ENCODE measurements at places on chromosomes 16 and 17.

DNA sequence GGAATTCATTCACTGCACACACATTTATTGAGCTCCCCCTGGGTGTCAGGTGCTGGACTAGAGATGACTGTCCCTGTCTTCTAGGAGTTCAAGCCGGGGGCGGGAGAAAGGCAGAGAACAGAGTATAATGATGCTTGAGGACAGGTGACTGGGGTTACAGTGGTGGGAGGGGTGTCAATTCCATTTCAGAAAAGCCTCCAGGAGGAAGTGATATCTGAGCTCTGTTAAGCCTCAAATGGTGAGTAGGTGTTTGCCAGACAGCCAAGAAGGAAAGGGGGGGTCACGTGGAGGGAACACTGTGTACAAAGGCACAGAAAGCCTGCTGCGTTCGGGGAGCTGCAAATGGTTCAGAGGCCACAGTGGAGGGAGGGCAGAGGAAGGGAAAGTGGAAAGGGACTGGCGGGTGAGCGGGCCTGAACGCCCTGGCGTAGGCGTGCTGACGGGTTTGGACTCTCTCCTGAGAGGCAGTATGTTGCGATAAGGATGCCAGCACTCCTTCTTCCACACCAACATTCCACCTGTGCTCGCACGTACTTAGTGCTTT, 9.7 kb upstream of the NXPH3 start:
- DNase-seq = peak; percentile 49

- no peak for DNase-seq
Measured at GRCh38 chr16:78230832-78231231, 131.4 kb downstream of the WWOX start.

GRCh38 chr16:2966043-2966807, 2.1 kb downstream of the KREMEN2 start:
- DNase-seq = no peak

GRCh38 chr17:42414704-42415409, 8.2 kb downstream of the CAVIN1 start:
- DNase-seq = no peak

DNA sequence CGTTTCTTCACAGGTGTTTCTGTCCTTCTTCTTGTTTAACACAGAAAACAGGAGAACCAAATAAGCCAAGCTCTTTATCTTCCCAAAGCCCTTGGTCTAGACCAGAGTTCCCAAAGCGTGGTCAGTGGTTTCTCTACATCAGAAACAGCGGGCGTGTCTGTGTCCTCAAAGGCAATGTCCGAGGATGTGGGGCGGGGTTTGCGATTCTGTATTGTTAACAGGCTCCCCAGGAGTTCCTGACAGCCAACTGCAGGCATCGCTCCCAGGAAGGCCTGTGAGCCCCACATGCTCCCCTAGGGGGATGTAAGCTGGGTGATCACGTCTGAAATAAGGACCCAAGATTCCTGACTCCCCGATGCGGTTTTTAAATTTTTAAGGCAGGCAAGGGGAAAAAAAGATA, 28.4 kb upstream of the SLC25A19 start:
- DNase-seq = no peak

DNA sequence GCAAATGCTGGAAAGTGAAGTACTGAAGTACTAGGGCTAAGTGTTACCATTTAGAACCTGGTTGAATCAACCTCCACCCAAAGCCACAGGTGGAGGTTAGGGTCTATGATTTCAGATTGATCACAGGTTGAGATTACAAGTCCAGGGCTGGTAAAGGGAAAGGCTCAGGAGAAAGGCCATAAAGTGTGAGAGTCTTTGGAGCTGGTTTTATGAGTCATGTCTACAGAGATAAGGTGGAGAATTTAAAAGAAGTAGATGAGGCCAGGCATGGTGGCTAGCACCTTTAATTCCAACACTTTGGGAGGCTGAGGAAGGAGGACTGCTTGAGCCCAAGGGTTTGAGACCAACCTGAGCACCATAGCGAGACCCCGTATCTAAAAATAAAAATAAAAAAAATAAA, 221.7 kb upstream of the CDH11 start:
- DNase-seq = no peak

DNA sequence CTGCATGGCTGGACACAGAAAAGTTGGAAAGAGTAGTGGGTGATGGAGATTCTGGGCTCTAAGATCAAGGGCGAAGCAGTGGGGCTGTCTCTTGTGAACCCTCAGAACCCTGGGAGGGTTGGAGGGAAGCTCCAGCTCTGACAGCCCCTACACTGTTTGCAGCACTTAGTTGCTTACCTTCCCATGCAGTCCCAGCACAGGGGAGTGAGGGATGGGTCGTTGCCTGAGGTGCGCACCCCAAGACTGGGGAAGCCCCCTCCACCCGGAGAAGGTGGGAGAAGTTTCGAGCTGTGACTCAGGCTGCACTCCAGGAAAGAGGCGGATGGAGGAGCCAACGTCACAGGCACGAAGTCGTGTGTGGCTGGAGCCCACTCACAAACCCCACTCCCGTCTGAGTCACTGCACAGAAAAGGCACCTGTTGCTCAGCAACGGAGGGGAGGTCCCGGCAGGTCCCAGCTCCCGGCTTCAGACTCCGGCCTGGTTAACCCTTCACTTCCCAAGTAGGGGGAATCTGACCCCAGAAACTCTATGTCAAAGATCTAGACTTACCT, 60.1 kb downstream of the AIPL1 start:
- no peak for DNase-seq
